ENCODE measurements at places on chromosomes 12 and 14.

DNA sequence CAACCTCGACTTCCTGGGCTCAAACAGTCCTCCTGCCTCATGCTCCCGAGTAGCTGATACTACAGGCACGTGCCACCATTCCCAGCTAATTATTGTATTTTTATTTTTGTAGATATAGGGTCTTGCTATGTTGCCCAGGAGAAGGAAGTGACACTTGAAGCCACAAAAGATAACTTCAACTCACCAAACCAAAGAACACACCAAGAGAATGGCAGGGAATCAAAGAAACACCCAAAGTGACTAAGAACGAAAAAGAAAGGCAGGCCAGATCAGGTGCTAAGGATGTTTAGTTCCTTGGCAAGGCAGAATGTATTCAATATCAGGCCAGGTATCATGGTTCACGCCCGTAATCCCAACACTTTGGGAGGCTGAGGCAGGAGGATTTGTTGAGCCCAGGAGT is 10.1 kb upstream of the TPCN1 start:
- H3K27ac ChIP-seq: no peak overlapping the region
- no peaks in the 10 kb centered on the region for H3K27me3 ChIP-seq

- H3K27ac ChIP-seq: no peak overlapping the region
- DNase-seq: no peak
- peaks cover 6% of the 10 kb centered on the region for H3K27me3 ChIP-seq
- H3K4me1 ChIP-seq: peaks cover 17% of the 10 kb centered on the region
- no peaks in the 10 kb centered on the region for H3K36me3 ChIP-seq
Measured at GRCh38 chr12:109277899-109278762, 31.0 kb downstream of the FOXN4 start.

- no peak for DNase-seq
- no peaks in the 10 kb centered on the region for H3K27me3 ChIP-seq
- H3K27ac ChIP-seq: no peak overlapping the region
- peaks cover 19% of the 10 kb centered on the region for H3K4me1 ChIP-seq
- no peak overlapping the region for H3K4me3 ChIP-seq
Measured at GRCh38 chr14:39181693-39182047, 6.6 kb downstream of the PNN start.

DNA sequence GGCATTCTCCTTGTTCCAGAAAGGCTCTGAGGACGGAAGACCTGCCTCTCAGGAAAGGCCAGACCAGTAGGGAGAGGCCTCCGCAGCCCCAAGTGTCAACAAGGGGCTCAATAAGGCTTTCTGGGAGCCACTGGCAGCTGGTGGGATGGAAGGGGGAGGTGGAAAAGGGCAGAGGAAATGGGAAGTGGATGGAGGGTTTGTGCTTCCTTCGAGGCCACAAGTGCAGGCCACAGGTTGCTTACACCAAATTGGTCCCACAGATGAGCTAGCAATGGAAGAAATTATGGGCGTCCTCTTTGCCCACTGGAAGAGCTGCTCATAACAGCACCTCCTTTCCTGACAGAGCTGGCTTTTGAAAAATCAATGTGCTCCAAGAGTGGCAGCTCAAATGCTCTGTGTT is 28.2 kb downstream of the P2RX4 start:
- H3K27ac ChIP-seq: peak overlapping the region; percentile 83
- no peaks in the 10 kb centered on the region for H3K27me3 ChIP-seq
- peaks cover 39% of the 10 kb centered on the region for H3K4me1 ChIP-seq
- H3K4me3 ChIP-seq: no peak overlapping the region
- DNase-seq: no peak

DNA sequence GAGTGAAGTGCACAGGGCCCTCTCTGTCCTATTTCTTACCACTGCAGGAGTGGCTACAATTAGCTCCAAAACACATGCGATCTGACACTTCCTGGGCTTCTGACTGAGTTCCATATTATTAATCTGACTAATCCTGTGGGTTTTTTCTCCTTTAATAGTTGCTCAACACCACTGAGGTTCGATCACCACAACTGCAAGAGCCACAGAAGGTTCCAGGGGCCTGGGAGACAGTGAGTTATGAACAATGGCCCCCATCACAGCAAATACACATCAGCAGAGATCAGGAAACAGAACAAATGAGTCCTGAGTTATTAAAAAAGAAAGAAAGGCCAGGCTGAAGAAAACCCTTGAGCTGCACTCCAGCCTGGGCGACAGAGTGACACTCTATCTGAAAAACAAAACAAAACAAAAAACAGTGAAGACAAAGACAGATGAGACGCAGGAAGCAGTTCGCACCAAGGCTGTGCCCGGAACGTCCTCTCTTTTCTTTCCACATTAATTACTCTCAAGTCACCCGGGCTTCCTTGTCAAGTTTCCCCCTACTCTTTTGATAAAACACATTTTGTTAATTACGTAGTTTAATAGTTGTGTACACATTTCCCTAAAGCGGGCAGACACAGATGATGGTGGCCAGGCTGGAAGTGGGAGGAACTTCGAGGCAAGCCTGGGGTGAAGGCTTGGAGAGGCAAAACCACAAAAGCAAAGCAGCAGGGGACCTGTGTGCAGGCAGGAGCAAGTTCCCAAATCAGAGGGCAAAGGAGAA is 42.7 kb downstream of the CDC42BPB start:
- peaks cover 15% of the 10 kb centered on the region for H3K36me3 ChIP-seq
- no peak for DNase-seq
- H3K27ac ChIP-seq: peak overlapping the region; percentile 82
- no peaks in the 10 kb centered on the region for H3K27me3 ChIP-seq
- peaks cover 29% of the 10 kb centered on the region for H3K4me1 ChIP-seq

GRCh38 chr12:82144505-82144904 is 213.7 kb downstream of the CCDC59 start:
- peaks cover 24% of the 10 kb centered on the region for H3K36me3 ChIP-seq
- H3K27me3 ChIP-seq: no peaks in the 10 kb centered on the region
- DNase-seq: no peak
- H3K4me1 ChIP-seq: peaks cover 15% of the 10 kb centered on the region

DNA sequence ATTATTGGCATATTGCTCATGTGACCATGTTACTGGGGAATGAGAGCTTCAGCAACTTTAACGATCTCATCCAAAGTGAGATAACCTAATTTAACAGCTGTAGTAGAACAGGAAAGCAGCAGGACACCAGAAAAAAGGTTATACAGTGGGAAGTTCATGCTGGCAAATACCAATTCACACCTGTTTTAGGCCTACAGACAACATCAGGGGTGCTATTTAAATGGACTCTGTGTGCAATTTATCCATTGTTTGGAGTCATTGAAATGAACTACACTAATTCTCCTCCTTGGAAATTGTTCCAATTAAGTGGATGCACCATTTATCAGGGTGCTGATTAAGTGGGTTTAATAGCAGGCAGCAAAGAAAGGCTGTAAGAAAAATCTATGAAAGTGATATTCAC is 424.4 kb upstream of the LMO3 start:
- H3K36me3 ChIP-seq: no peaks in the 10 kb centered on the region
- H3K27ac ChIP-seq: no peak overlapping the region
- no peaks in the 10 kb centered on the region for H3K27me3 ChIP-seq
- DNase-seq: no peak

GRCh38 chr14:35158491-35158890 is 36.1 kb downstream of the PRORP start:
- H3K4me1 ChIP-seq: peaks cover 19% of the 10 kb centered on the region
- no peaks in the 10 kb centered on the region for H3K27me3 ChIP-seq
- no peak overlapping the region for H3K27ac ChIP-seq
- DNase-seq: no peak

DNA sequence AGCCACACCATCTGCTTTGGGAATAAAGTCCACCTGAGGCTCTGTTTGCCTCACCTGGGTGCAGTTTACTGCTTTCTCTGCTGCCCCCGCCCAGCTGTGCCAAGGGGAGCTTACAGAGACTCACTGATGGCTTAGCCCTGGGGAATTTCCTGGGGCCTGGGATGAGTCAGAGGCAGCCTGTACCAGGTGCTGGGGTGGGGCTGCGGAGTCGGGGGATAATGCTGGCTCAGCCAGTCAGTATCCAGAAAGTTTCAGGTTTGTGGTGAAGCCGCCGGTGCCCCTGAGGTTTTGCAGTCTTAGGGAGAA is 22.3 kb downstream of the PLEKHG3 start:
- no peaks in the 10 kb centered on the region for H3K27me3 ChIP-seq
- peaks cover 57% of the 10 kb centered on the region for H3K4me1 ChIP-seq
- DNase-seq: no peak
- H3K27ac ChIP-seq: no peak overlapping the region
- no peak overlapping the region for H3K4me3 ChIP-seq

DNA sequence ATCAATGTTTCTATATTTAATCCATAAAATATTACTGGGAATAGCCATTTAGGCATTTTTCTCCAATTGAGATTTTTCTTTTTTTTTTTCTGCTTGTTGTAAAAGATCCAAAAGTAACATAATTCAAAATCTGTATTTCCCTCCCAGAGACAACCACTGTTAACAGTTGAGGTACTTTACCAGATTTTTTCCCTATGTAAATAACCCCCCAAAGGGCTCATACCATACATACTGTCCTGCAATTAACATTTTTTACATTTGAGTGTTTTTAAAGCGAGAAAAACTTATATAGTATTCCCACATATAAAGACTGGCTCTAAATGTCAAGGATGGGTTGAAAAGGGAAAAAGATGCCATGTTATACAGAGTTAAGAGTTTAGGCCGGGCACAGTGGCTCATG is 18.1 kb downstream of the PPP1R12A start:
- H3K36me3 ChIP-seq: no peaks in the 10 kb centered on the region
- H3K27me3 ChIP-seq: no peaks in the 10 kb centered on the region
- H3K4me3 ChIP-seq: no peak overlapping the region
- no peak overlapping the region for H3K27ac ChIP-seq

DNA sequence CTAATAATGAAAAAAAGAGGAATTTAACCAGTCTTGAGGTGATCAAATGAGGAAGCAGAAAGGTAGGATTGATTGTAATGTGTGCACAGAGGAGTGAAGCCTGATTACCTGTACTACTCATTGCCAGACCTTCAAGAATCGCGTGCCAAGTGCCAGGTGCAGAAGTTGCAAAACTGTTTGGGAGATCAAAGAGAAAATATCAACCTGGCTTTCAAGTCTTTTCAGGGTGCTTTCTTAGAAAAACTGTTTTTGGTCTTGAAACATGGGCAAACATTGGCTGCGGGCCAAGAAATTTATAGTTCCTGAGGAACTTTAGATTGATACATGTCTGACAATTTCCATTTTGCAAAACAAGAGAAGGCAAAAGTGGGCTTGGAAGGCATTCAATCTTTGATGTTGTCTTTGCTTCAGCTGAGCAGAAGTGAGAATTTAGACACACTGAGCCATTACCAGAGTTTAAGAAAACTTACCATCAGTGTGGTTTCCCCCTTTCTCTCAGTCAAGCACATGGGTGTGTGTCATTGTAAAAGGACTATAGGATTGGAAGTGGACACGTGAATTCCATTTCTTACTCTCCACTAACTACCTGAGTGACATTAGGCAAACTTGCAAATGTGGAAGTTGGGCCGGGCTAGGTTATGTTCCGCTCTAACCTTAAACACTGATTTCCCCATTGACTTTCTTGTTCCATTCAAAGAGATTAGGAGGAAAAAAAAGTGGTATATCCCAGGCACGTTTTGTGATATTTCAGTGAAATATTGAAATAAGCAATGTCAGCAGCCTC is 486.2 kb downstream of the DIO2 start:
- H3K36me3 ChIP-seq: no peaks in the 10 kb centered on the region
- H3K27me3 ChIP-seq: no peaks in the 10 kb centered on the region
- no peak overlapping the region for H3K27ac ChIP-seq
- peaks cover 14% of the 10 kb centered on the region for H3K4me1 ChIP-seq
- no peak for DNase-seq

DNA sequence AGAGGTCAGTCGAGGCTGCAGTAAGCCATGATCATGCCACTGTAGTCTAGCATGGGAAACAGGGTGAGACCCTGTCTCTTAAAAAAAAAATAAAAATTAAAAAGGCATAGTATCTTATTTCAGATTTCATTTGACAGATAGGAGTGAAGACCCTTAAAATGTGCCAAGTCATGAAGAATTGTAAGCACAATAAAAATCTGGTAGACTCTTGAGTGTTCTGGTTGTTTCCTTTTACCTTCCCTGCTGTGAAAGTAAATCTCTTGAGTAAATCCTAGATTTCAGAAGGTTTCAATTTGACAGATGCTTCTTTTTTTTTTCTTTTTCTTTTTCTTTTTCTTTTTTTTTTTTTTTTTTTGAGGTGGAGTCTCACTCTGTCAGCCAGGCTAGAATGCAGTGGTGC is 109.0 kb downstream of the ESR2 start:
- peaks cover 33% of the 10 kb centered on the region for H3K4me1 ChIP-seq
- 0 out of 2 replicates have a peak, but pooled peaks cover 3% of the 10 kb centered on the region for H3K27me3 ChIP-seq
- no peak overlapping the region for H3K27ac ChIP-seq
- peaks cover 56% of the 10 kb centered on the region for H3K36me3 ChIP-seq
- H3K4me3 ChIP-seq: no peak overlapping the region

- no peaks in the 10 kb centered on the region for H3K27me3 ChIP-seq
- no peak overlapping the region for H3K27ac ChIP-seq
- peaks cover 7% of the 10 kb centered on the region for H3K4me1 ChIP-seq
- DNase-seq: no peak
- no peaks in the 10 kb centered on the region for H3K36me3 ChIP-seq
- no peak overlapping the region for H3K4me3 ChIP-seq
Measured at GRCh38 chr12:78933014-78933413, 68.4 kb downstream of the SYT1 start.

- DNase-seq: no peak
- no peak overlapping the region for H3K4me3 ChIP-seq
- H3K27ac ChIP-seq: no peak overlapping the region
- H3K36me3 ChIP-seq: peaks cover 19% of the 10 kb centered on the region
- no peaks in the 10 kb centered on the region for H3K4me1 ChIP-seq
- H3K27me3 ChIP-seq: peaks cover 31% of the 10 kb centered on the region
Measured at GRCh38 chr14:105102361-105102870, 37.2 kb upstream of the GPR132 start.

- H3K4me3 ChIP-seq: peak within 1 kb of the TSS; percentile 96
- H3K27me3 ChIP-seq: peaks cover 18% of the 10 kb centered on the region
- peaks cover 44% of the 10 kb centered on the region for H3K4me1 ChIP-seq
- DNase-seq: peak; percentile 60
Measured at GRCh38 chr12:80937391-80938238, at the start of gene LIN7A. TSS of gene LIN7A (minus strand) at chr12:80937934. CDS start at chr12:80937722, 212 bp downstream.

DNA sequence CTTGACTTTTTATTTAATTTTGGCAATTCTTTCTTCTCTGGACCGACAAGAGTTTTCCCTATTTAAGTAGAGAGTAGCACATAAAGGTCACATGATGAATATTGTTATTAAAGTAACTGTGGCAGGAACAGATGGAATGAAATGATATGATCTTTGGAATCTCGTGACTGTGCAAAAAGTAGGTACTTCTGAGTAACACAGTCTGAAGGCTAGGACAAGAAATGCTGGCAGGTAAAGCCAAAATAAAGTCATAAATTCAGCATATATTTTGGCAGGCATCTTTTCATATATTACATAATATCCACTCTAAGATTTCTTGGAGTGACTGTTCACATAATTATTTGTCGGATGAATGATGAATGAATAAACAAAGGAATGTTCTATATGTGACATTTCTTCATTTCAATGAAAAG is 121.4 kb downstream of the EFCAB11 start:
- no peak overlapping the region for H3K27ac ChIP-seq
- peaks cover 12% of the 10 kb centered on the region for H3K4me1 ChIP-seq
- H3K27me3 ChIP-seq: no peaks in the 10 kb centered on the region
- H3K36me3 ChIP-seq: peaks cover 2% of the 10 kb centered on the region
- DNase-seq: no peak
- no peak overlapping the region for H3K4me3 ChIP-seq

GRCh38 chr12:105588106-105588505 is 257.6 kb downstream of the C12orf75 start:
- DNase-seq: no peak
- H3K27me3 ChIP-seq: no peaks in the 10 kb centered on the region
- no peaks in the 10 kb centered on the region for H3K4me1 ChIP-seq
- H3K27ac ChIP-seq: no peak overlapping the region
- H3K4me3 ChIP-seq: no peak overlapping the region

Measured in WTC11 (cell line).